D721Med (cell line): ENCODE measurements at places on chromosomes 12 and 14.

- DNase-seq: no peak
These were observed 219.5 kb downstream of the TBX5 start for GRCh38 chr12:114186241-114187002.

DNA sequence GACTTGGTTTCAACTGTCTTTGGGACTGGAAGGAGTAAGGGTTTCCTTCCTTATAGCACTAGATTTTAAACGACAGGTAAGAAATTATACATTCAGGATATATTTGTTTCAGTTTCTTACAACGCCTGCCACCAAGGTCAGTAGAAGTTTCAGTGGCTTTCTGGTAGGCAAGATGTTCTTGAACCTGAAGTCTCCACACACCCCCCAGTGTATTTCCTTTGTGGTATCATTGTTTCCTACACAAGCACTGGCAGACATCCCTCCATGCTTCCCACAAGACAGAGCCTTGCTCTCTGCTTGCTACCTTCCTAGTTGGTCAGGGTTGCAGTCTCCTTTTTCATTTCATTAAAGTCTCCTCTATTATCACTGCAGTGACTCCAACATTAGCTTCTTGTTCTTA is 283.1 kb downstream of the FLRT2 start:
- no peak for DNase-seq

DNA sequence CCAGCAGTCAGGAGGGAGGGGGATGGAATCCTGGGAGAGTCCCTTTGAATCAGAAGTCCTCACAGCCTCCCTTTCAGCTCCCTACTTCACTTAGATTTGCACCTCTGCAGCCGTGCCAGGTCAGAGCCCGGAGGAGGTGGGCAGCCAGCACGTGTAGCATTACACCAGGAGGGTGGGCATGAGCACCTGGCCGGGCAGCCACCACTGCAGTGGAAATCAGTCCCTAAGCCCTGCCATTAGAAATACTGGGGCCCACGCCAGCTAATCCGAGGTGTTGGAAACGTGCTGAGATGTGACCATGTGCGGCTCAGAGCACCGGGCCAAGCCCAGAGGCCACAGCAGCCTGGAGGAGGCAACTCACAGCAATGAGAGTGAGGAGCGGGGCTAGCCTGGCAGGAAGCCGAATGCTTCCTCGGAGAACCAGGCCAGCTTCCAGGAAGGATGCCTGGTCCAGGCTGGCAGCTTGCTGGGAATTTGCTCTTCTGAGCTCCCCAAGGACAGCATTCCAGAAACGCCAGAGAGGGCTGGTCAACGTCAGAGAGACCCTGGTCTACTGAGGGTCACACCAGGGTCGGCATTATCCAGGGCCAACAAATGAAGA is 9.4 kb upstream of the CACNA2D4 start:
- DNase-seq: no peak

DNA sequence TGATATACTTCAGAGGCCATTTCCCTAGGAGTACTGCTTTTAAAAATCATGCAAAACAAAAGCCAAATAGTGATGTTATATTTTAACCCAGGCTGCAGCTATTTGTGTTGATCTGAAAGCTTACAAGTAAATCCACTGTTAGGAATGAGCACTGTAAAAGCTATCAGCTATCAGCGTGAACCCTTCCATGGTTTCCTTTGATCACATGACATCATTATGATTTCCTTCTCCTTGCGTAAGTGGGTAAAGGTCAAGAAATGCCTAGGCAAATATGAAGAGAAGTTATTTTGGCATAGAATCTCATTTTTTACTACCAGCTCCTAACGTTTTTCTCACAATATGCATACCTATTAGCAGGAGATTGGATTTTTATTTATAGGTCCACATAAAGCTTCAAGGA is 48.6 kb upstream of the CATSPERB start:
- no peak for DNase-seq

GRCh38 chr12:57813971-57814772 is 4.4 kb downstream of the AVIL start:
- DNase-seq: no peak

DNA sequence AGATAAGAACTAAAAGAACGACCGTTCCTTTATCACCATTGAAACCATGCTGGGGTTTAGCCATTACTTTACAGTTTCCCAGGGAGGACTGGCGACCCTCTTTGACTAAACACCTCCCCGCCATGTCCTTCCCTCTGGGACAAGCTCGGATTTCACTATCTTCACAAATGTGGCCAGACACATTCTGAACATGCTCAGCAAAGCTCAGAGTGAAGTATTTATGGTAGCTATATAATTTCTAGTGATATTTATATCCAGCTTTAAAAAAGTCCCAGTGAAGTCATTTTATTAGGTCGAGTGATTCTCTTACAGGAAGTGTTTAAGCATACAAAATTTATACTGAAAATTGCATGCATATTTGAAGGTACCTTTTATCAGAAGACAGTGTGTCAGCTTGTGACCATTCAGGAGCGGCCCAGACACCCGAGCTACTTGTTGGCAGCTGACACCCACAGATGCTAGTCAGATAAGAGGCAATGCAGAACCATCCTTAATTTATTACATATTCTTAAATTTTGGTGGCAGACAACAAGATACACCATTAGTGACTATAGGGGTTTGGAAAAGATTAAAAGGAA is 36.8 kb downstream of the NIN start:
- DNase-seq: no peak

DNA sequence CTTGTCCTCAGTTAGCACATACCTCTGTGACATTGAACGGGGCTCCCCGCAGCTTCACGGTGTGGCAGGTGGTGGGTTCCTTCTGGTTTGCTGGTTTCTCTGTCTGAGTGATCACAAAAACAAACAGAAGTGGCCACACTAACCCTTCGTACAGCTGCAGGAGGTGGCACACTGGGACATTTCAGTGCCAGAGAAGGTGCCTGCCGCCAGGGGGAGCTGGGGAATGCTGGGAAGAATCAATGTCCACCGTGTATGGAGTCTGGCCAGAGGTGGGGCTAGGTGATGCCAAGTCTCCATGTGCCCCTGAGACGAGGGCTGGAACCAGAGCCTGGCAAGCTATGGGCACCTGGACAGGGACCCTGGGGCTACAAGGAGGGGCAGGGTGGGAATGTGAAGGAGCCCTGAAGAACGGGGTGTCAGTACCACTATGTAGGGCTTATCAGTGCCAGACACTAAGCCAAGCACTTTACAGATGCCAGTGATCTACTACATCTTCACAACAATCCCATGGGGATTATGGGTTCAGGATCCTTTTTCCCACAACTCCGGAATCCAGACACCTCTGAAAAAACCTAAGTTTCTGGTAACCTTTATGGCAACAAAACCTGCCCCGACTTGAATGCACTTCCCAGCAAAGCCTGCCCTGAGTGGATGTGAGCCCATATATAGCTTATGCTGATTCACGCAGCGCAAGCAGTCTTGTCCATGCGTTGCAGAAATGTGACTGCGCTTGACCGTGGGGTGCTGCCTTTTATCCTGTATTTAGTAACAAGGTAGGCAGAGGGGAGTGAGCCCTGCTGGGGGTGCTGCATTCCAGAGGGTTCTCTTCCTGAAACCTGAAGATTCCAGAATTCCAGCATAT is 10.8 kb downstream of the RBM19 start:
- no peak for DNase-seq

DNA sequence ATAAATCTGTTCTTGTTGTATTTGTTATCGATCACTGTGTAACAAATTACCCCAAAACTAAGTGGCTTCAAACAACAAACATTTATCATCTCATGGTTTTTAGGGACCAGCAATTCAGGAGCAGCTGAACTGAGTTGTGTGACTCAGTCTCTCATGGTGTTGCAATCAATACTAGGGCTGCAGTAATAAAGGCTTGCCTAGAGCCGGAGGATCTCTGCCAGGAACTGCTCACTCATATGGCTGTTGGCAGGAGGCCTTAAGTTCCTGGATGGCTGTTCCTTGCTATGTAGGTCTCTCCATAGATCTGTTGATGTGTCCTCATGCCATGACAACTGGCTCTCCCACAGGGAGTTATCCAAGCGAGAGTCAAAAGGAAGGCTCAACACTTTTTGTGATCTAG is 3.8 kb upstream of the PSMC6 start:
- DNase-seq: no peak

- no peak for DNase-seq
These were observed 19.7 kb upstream of the DUSP16 start for GRCh38 chr12:12582193-12582881.

DNA sequence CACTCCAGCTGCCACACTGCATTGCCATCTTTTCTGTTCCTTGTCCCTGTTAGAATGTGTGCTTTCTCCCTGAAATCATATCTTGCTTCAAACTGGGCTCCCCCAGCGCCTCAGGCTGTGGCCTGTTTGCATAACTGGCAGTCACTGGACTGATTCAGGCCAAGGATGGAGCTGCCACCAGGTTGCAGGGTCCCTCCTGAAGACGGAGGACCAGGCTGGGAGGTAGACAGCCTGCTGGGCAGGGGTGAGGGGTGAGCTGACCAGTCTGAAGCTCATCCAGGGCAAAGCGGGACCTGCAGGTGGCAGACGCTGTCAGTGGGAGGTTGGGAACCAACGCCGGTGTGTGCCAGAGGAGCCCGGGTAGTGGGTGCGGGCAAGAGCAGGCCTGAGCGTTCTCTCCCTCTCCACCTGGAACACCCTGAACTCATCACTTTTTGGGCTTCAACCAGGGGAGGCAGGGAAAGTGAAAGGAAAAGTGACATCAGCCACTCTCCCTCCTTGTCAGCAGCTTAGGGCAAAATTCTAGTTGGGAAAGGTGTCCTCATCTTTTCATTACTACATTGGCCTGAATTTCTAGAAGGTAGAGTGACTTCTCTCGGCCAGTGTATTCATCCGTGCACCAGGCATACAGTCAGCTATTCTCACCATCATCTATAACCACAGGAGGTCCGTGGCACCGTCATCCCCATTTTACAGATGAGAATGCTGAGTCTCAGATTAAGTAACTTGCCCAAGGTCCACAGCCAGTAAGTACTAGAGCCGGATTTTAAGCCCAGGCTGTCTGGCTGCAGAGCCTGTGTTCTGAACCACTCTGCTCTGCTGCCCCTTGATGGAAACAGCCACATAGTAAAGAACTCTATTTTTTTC is 219.1 kb downstream of the SLC41A2 start:
- no peak for DNase-seq

GRCh38 chr12:109537136-109537535 is 36.2 kb downstream of the MMAB start:
- peak; percentile 11 for DNase-seq

DNA sequence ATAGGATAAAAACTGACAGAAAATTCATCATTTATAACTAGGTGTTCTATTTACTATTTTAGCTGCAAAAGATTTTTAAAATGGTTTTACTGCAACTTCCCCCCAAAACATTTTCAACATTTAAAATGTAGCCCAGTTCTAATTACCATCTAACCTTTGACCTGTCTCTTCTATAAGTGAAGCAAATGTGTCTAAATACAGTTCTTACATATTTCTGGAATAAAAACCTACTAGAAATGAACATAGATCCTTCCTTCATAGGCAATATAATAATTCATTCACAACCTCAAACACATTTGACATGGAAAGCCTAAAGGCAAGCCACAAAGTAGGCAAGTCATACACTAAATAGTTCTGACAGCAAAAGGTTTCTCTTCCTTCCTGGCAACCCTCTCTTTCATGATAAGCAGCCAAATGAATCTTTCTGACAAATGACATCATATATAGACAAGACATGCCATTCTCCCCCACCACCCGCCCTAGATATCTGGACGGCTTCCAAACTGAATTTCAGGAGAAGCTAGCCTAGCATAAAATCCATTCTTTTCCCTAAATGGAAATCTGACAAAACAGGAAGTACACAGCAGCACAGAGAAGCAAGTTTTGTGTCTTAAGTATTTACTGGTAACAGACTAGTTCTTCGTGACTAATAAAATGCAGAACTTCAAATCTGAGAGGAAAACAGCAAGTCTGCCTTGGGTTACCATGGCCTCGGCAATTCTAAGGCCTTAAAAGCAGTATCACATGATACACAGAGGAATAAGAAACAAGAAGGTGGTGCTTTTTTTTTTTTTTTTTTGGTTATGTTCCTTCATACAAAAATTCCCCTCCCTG is 17.2 kb upstream of the ARID4A start:
- no peak for DNase-seq

- DNase-seq: no peak
These were observed 646.2 kb downstream of the SOX5 start for GRCh38 chr12:23303220-23303619.

- no peak for DNase-seq
These were observed 18.4 kb upstream of the RNU6-7 start for GRCh38 chr14:32183151-32184058.

DNA sequence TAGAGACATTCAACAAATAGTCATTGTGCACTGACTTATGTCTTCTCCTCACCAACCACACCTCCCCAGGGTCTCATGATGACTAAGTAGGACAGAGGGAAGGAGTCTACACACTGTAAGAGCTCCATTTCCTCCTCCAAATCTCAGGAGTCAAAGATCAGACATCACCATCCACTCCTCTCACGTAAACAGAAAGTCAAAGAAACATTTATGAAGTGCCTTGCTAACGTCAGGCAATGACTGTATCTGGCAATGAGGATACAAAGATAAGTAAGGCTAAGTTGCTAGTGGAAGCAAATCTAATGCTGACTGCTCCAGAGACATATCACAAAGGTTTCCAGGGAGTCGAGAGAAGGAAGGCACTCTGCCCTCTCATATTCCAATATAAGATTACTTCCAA is 88.9 kb downstream of the SLC2A13 start:
- DNase-seq: no peak

DNA sequence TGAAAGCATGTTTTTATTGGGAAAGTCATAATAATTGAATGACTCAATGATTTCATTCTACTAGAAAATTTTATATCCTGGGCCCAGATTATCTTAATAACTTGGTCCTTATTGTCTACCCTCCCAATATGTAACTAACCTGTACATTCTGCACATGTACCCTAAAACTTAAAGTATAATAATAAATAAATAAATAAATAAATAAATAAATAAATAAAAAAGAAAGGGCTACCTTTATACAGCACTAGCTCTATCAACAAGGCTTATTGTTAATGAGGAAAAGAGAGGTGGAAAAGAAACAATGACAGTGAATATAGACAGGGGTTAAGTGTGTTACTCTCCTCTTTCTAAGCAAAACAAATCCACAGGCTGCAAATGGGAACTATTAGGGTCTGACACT is 83.6 kb downstream of the GRIN2B start:
- no peak for DNase-seq

GRCh38 chr12:125852116-125852515 is 786.9 kb downstream of the AACS start:
- DNase-seq: no peak

DNA sequence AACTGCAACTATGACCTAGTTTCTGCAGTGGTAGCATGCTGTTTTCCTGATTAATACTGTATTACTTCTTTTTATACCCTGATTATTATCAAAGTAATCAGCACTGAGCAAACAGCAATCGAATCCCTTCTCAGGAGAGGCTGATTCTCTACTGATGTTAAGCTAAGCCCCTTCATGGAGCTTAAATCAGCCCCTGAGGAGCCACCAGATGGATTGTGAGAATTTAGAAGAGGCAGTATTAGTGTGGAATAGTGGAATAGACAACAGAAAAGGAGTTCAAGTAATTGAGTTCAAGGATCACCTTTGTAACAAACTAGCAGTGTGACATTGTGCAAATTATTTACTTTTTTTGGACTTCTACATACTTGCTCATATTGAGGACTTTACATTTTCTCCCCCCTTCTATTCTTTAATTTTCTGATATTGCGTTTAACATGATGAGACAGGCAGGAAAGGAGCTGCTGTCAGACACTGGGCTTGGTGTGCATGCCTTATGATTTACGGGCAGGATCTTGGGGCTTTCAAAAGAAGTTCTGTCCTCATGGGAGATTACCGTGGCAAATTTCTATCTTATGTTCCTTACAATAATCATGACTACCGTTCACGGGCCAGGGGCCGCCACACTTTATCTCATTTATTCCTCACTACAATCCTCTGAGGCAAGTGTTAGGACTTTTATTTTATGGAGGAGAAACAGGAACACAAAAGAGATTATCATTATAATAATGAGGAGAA is 68.0 kb downstream of the PTPRR start:
- no peak for DNase-seq
